Pancreas (tissue), 10 donors: ENCODE measurements at places on chromosomes 1 and 21. TPM values are rescaled to one million over a fixed set of nuclear protein-coding genes. Genes with fewer than 3 reads are reported as not detected.

The ZNF648 gene
- 0.32 TPM for total RNA-seq

The AADACL3 gene
- total RNA-seq, result not detected

The WDR64 gene
- not detected for total RNA-seq

The GJA9 gene
- not detected for total RNA-seq

The FAM151A gene
- total RNA-seq, result not detected

The ITGB2 gene
- 21.5 TPM for total RNA-seq

The PGLYRP4 gene
- total RNA-seq, result not detected
